ENCODE measurements at places on chromosomes 13 and 19.

GRCh38 chr19:55283548-55284377 is at the start of gene BRSK1:
Gene BRSK1, plus strand, starts transcription at chr19:55283997. Its CDS starts 446 bp downstream, at chr19:55284443.
- DNase-seq, result no peak

GRCh38 chr19:7605490-7606222 is 10.0 kb downstream of the CAMSAP3 start:
- peak; percentile 8 for DNase-seq

- no peak for DNase-seq
Observed at GRCh38 chr19:3135961-3136683, at the start of gene GNA15. Gene GNA15, plus strand, starts transcription at chr19:3136033. Its CDS starts 418 bp downstream, at chr19:3136451.

- no peak for DNase-seq
Observed at GRCh38 chr19:11377237-11377636, 2.8 kb downstream of the SWSAP1 start.

- DNase-seq, result no peak
Observed at GRCh38 chr19:51075998-51076397, 6.7 kb downstream of the KLK14 start.

GRCh38 chr19:55086730-55087541 is 11.3 kb downstream of the EPS8L1 start:
- DNase-seq, result no peak

GRCh38 chr19:12198136-12198535 is 35.2 kb downstream of the ZNF136 start:
- no peak for DNase-seq

DNA sequence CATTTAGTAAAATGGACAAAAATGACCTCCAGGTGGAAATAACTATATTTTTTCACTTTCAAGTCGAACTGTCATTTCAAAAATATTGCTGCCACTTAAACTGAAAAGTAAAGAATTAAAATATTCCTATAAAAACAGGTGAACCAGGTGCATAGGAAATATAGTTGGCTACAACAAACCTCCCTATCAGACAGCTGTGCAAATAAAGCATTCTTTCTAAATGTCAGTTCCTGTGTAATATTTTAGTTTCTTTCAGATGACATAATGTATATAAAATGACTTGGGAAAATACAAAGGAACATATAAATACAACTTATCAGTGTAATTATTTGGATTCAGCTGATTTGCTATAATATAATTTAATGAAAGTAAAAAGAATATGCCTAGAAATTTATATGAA is 403.5 kb upstream of the GPC6 start:
- peak; percentile 94 for DNase-seq

DNA sequence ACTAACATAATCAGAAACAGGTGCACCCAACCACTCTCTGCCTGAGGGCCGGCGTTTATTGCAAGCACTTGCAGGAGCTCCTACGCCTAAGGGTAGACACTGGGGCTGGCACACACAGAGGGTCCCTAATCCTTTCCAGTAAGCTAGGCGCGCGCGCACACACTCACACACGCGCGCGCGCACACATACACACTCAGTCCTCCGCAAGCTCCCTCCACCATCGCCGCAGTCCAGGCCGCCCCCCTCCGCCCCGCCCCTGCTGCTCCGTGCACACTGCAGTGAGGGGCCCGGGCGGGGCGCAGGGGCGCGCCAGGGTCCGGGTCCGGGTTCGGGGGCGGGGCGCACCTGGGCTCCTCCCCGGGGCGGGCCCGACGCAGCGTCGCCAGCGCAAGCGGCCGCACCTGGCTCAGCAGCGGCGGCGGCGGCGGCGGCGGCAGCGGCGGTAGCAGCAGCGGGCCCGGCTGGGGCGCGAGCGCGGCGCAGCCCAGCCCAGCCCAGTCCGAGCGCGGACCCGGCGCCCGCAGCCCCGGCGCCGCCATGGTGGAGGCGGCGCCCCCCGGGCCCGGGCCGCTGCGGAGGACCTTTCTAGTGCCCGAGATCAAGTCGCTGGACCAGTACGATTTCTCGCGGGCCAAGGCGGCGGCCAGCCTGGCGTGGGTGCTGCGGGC is at the start of gene CAMSAP3:
Gene CAMSAP3 (plus strand): TSS at position 398 of the 668 bp plus-strand sequence. CDS start 140 bp downstream, at position 538.
- DNase-seq, result peak; percentile 26

DNA sequence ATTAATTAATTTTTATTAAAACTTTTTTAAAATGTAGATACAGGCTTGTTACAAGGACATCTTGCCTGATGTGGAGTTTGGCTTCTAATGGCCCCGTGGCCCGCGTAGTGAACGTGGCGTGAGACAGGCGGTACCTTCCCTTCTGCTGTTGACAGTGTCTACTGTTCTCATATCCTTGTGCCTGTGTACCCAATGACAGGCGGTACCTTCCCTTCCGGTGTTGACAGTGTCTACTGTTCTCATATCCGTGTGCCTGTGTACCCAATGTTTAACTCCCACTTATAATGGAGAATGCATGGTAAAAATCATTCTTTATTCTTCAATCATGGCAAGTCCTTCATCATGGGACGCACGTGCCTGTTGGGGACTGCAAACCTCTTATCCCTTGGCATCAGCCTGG is 79.1 kb upstream of the ZNF835 start:
- DNase-seq, result no peak

- no peak for DNase-seq
Observed at GRCh38 chr19:12450844-12451243, 10.0 kb upstream of the ZNF443 start.

DNA sequence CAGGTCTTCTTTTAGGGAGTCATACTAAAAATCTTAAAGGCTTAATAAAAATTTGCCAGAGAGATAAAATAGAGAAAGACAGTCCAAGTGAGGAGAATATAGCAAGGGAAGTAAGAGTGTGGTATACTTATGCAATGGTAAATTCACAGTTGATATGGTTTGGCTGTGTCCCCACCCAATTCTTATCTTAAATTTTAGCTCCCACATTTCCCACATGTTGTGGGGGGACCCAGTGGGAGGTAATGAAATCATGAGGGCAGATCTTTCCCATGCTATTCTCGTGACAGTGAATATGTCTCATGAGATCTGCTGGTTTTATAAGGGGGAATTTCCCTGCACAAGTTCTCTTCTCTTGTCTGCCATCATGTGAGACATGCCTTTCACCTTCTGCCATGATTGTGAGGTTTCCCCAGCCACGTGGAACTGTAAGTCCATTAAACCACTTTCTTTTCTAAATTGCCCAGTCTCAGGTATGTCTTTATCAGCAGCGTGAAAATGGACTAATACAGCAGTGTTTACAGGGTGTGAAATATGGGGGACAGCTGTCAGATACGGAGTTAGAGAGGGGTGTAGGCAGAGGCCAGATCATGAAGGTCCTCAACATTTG is 115.4 kb downstream of the UGGT2 start:
- no peak for DNase-seq

DNA sequence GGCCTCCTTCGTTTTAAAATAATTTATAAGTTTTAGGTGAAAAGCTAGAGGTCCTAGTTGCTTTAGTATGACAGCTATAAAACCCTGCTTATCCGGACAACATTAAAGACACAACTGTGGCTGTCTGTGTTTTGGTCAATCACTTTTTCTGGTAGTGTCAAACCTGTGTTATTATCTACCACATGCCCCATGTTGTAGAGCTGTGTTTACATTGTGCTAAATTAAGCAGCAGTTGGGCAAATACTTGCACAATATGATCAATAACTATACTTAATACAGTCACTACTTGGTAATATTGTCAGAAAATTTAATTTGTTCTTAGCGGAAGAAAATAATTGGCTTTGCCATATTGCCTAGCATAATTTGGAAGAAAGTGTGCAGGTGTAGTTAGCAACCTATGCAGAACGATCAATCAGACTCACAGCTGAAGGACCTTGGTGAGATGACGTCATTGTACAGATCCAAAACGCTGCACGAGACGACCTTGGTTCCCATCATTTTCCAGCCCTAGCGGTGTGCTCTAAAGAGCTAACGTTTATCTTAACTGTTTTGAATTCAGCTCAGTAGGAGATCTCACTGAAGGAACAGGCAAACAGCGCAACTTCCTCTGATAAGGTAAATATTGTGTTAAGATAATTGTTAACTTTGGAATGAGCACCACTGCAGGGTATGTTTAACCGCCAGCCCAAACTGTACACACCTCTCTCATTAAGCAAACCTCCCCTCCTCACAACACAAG is 476.6 kb downstream of the IRS2 start:
- peak; percentile 93 for DNase-seq

- no peak for DNase-seq
Observed at GRCh38 chr13:94119360-94119936, 360.0 kb downstream of the DCT start.

DNA sequence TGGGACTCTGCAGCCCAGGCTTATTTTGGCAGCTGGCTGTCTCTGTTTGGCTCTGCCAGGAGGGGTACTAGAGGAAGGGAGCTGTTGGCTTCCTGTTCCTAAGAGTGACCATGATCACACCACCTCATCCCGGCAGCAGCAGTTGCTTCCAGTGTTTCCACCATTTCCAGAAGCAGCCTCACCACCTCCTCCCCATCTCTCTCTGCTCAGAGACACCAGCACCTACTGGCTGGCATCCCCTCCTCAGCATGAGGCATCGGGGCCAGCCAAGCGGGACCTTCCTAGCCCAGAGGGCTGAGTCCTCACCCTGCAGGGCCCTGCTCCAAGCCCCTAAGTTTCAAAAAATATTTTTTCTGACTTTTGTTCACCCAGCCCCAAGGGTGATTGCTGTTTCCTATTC is 59.0 kb downstream of the NUFIP1 start:
- DNase-seq, result no peak

DNA sequence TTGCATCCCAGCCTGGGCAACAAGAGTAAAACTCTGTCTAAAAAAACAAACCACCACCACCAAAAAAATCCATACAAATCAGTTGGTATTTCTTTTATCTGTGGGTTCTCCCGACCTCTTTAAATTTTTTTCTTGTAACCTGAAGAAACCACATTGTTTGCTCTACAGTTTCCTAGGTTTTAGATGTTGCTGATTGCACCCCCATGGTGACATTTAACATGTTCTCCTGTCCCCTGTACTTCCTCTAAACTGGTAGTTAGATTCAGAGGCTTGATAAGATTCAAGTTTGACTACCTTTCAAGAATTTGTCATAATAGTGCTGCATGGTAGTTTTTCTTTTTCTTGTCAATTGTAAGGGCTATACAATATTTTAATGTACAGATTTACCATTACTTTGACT is 24.0 kb downstream of the ALG5 start:
- DNase-seq, result no peak

DNA sequence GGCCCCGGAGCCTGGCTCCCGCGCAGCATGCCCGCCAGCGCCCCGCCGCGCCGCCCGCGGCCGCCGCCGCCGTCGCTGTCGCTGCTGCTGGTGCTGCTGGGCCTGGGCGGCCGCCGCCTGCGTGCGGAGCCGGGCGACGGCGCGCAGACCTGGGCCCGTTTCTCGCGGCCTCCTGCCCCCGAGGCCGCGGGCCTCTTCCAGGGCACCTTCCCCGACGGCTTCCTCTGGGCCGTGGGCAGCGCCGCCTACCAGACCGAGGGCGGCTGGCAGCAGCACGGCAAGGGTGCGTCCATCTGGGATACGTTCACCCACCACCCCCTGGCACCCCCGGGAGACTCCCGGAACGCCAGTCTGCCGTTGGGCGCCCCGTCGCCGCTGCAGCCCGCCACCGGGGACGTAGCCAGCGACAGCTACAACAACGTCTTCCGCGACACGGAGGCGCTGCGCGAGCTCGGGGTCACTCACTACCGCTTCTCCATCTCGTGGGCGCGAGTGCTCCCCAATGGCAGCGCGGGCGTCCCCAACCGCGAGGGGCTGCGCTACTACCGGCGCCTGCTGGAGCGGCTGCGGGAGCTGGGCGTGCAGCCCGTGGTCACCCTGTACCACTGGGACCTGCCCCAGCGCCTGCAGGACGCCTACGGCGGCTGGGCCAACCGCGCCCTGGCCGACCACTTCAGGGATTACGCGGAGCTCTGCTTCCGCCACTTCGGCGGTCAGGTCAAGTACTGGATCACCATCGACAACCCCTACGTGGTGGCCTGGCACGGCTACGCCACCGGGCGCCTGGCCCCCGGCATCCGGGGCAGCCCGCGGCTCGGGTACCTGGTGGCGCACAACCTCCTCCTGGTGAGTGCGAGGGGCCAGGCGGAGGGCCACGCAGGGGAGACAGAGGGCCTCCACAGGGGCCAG is at the start of gene KL:
Gene KL (plus strand): TSS at position 10 of the 909 bp plus-strand sequence. CDS start 18 bp downstream, at position 28.
- no peak for DNase-seq

- no peak for DNase-seq
Observed at GRCh38 chr13:83549671-83550070, 332.6 kb downstream of the SLITRK1 start.

GRCh38 chr19:32876919-32877285 is 7.3 kb upstream of the SLC7A9 start:
- no peak for DNase-seq

- DNase-seq, result no peak
Observed at GRCh38 chr19:4844348-4845179, 13.1 kb upstream of the TICAM1 start.

DNA sequence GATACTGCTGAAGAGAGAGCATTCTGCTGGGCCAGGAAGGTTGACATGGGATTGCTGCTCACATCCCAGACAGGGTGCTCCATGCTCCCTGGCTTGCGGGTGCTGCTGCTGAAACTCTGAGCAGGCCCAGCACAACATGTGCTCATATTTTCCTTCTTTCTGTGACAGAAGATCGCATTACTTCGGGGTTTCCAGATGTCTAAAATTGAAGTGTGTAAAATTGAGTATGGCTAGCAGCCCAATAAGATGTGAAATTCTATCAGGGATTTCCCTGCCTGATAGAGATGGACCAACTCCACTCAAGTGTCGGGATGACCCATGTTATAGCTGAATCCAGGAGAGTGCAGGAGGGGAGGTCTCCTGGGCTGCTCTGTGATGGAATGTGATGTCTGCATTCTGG is 55.6 kb upstream of the KL start:
- DNase-seq, result no peak

GRCh38 chr13:110531100-110531499 is 30.4 kb downstream of the RAB20 start:
- no peak for DNase-seq

DNA sequence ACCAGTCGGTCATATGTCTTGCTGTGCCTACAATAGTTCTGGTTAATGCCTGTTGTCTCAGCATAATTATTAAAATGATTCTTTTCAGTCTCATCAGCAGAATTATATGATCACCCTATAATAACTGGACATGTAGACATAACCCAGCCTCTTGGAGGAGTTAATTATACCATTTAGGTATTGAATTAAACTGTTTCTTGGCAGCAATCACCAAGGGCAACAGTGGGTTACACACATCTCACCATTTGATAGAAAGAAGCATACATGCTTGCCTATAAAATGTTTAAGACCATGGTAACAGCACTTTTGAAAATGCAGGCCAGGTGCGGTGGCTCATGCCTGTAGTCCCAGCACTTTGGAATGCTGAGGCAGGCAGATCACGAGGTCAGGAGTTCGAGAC is 184.6 kb downstream of the RGCC start:
- DNase-seq, result no peak

DNA sequence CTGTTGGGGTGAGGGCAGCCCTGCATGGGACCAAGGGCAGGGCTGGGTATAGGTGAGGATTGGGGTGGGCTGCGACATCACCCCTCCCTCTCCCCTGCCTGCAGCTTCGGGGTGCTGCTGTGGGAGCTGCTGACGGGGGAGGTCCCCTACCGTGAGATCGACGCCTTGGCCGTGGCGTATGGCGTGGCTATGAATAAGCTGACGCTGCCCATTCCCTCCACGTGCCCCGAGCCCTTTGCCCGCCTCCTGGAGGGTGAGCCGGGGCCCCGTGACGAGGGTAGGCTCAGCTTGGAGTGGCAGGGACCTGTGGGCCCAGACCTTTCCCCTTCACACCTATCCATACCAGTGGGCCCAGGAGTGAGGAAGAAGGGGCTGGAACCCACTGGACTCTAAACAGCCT is 13.2 kb downstream of the MAP3K10 start:
- DNase-seq, result no peak

All from SHP77 treated with DMSO at 0.1 percent for 48 hours (cell line).